ENCODE measurements at places on chromosomes 4 and X.
A peak's percentile ranks its signal among the peaks of the same experiment; 100 is the strongest.

- peak; percentile 86 for DNase-seq
Observed at GRCh38 chr4:153221783-153222706, 17.8 kb downstream of the TRIM2 start.

DNA sequence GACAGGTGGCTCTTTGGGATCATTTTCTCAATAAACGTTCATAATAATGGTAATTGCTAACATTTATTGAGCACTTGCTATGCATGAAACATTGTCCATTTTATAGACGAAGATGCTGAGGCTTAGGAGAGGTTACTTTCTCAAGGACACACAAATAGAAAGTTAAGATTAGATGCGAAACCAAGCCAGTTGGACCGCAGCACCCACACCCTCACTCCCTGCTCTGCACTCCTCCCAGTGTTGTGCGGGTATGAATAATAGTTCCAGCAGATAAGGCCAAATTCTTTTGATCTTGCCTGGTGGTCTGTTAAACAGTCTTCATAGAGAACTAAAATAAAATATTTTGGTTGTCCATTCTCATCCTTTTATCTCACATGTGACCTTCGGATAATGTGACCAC lies 85.0 kb upstream of the BEND4 start:
- no peak for DNase-seq

DNA sequence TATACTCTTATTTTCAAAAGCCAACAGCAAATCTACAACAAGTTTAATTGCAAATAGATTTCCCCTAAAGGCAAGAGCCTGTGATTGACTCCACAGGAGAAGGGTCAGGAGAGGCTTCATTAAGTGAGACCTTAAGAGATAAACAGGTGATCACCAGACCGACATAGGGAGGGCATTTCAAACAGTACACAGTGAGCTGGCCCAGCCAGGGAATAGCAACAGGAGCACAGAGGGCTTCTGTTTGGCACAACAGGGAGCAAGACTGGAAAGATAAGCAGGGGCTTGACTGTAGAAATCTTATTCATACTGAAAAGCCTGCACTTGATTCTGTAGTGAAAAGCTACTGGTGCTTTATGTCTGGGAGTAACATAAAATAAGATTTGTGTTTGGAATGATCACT lies 3.9 kb downstream of the RUFY3 start:
- no peak for DNase-seq

GRCh38 chr4:183098019-183098722 lies 886 bp upstream of the WWC2 start:
- DNase-seq: peak; percentile 65

- DNase-seq: no peak
Observed at GRCh38 chr4:13162886-13163285, 321.3 kb downstream of the RAB28 start.

DNA sequence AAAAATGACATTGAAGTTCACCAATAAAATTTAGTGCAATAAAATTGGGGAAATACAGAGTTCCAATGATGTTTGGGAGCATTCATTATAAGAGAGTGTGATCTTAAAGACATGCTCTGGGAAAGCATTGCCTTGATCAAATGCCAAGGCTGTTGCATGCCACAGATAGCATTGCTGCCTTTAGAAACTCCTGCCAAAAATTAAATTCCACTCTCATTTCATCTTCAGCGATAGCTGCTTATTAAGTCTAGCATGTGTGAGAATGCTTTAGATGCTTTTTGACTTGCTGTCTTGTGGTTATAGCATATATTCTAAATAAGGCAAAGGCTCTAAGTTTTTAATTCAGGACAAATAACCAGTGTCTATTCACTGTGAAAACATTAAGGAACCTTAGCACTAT lies 49.3 kb downstream of the NPNT start:
- DNase-seq: no peak

DNA sequence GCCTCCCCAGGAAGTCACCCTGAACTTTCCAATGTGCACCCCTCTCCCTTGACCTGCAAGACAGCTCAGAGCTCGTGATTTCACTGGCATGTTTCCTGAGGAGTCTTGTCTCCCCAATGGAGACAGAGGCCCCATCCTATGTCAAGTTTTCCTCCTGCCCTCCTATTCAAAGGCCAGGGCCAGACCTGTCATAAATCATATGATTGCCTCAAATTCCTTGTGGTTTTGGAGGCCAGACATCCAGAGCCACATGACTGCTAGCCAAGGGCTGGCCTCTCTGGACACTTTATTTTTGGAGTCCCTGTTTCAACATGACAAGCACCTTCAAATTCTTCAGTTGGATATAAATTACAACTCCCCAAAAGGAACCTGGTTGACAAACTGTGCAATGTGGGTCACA lies 76.0 kb upstream of the TFDP3 start:
- peak; percentile 23 for DNase-seq

- peak; percentile 83 for DNase-seq
Observed at GRCh38 chr4:8409264-8410065, 31.1 kb downstream of the ACOX3 start.

- DNase-seq: no peak
Observed at GRCh38 chrX:45068569-45068968, 132.1 kb downstream of the DIPK2B start.

DNA sequence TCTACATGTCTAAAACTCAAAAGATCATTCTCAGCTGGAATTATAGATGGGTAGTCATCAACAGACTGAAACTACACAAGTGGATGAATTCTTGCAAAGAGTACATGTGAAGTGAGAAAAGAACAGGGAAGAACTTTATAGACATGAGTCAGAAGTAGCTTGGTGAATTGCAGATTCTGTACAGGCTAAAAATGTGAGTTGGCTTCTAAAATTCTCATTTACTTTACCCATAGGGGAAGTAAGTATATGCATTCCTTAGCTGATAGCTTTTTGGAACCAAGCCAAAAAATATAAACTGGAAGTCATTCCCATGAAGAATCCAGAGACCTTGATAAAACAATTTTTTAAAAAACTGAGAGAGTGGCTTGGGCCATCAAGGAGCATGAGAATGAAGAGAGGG lies 584.2 kb upstream of the FTHL17 start:
- no peak for DNase-seq

DNA sequence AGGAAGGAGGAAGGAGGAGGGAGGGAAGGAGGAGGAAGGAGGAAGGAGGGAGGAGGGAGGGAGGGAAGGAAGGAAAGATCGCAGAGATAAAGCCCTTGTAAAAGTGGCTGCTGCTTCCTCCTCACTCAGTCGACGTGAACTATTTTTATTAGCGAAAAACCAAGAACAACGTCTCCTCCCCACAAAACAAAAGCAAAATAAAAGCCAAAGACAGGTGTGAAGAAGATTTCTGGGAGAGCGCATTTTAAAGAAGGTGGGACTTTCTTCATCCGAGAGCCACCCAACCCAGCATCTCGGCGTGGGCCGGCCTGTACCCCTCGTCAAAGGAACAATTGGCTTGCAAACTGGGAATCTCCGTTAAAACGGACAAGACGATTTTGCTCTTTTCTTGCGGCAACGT lies 40.7 kb upstream of the ASMTL start:
- DNase-seq: no peak

DNA sequence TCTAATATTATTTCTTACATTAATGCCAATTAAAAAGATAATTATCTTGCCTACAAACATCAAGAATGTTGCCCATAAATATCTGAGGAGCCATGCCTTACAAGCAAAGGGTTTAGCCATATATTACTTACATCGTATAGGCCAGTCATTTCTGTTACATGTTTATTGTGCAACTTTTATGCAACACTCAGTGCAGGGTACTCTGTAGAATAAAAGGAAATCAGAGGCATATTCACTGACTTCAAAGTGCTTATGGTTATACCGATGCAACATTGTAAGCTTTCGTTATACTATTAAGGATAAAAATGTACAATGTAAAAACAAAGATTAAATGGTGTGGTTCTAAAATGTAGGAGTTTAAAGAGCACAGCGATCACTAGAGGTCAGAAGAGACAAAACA lies 315.9 kb downstream of the PCDH10 start:
- DNase-seq: no peak

DNA sequence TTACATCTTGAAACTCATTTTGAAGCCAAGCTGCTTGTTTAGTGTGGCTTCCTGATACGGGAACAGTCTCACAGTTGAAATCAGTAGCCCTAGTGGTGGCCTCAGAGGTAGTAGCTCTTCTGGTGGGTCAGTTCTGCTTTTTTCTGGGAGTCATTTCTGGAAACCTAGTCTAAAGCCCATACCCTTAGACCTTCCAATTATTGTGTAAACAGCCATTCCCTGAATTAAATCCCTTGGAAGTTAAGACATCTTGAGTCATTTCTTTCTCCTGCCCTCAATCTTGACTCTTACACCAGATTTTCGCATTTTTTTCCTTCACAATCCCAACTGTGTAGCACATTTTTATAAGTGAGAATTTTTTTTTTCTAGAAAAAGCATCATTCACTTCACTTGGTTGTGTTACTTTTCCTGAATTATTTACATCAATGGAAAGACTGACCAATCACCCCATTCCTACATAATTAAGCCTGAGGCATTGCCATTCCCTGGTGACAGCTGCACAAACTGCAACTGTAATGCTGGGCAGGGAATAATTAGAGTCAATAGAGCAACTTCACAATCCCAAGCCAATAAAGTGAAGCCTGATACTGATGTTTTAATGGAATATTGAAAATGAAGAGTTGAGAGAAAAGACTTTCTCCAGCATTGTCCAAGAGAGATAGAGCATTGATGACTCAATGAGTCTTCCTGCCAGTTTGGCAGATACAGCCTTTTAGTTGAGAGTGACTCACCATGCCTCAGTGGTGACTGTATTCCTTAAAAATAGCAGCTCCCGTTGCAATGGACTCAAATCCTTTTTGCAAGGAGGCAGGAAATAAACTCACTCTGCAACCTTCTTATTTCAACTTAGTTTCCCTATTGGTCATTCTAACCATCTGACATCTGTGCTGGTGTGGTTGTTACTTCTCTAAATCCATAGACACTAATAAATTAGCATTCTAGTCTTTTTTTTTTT lies 13.0 kb upstream of the SEPSECS start:
- peak; percentile 52 for DNase-seq

DNA sequence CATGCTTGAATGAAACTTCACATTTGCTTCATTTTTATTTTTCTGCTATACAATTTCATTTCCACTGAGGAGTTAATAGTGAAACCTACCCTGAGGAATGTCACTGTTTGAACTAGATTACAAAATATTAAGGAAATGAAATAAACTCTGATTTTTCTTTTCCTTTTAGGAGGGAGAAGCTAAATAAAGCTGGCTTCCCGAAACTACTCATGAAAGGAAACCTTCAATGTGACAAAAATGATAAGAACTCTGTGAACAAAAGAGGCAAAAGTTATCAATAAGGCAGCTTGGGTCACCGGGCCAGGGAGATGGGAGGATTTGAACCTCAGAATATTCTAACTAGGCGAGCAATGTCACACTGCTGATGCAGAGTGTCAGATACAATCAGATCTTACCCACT lies 185.2 kb downstream of the APBB2 start:
- no peak for DNase-seq

DNA sequence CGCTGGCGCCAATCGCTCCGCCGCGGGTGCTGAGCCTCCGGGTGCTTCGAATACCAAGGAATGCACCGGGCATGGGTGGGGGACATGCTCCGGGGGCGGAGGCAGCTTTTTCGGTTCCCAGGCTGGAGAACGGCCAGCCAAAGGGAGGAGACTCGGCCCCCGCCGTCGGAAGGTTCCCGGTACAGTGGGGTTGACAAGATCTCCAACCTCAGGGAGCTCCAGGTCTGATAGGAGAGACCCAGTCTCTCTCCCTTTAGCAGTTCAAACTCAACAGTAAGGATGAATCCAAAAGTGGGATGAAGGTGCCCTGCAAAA lies 29.1 kb upstream of the BCORL1 start:
- DNase-seq: no peak

DNA sequence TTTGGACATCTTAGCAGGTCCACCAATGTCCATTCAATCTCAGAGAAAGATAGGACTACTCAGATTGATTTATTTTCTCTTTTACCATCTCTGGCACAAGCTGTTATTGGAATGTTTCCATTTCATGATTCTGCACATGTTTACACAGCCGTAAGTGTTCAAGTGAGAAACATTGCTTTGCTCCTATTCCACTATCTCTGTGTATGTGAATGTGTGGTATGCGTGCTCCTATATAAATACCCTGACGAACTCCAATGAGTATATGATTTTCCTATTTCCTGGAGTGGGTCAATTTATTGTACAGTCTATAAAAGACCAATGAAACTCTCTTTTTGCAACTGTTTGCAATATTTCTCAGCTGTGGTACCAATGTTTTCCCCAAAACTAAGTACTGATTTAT lies 221.0 kb upstream of the GALNT7 start:
- no peak for DNase-seq

DNA sequence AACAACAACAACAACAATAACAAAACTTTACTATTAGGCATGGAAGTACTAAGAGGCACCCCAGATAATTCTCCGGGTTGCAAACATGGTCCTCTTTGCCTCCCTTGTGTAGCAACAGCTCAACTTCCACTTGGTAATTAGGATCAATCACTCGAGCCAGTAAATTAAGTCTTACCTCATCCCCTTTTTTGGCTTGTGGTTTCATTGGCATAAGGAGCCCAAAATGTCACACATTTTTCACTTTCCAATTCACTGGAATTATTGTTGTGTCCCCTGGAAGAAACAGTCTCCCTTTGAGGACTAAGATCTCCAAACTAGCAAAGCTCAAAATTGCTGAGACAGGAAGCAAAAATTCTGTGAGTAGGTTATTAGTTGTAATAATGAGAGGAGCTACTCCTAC lies 49.2 kb upstream of the HSD17B10 start:
- DNase-seq: no peak

DNA sequence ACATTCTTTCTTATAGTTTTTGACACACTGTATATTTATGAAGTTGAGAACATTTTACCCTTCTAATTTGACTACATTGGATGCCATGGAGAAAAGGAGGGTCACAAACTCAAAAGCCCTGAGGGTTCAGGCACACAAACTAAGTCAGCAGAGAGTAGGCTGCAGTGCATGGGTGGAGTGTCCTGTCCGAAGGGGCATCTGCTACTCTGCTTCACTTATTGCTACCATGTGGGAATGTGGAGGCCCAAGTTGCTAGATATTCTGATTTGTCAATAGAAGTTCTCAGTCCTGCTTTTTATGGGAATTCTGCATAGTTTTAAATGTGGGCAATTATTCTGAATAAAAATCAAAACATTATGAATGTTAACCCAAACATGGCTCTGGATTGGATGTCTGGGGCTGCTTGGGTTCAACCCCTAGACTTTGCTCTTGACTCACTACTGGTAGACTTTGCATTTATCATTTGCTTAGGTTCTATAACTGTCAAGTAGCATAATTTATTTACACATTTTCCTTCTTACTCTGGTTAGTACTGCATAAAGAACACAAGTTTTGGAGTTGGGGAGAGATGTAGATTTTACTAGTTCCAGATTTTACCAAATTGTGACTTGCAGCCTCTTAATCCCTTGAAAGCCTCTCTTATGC lies 255.1 kb downstream of the SPRY1 start:
- DNase-seq: no peak

GRCh38 chrX:15299941-15300851 lies 15.2 kb downstream of the ASB11 start:
- no peak for DNase-seq

- no peak for DNase-seq
Observed at GRCh38 chrX:8548446-8548845, 83.8 kb downstream of the VCX3B start.

Data from femur (tissue), 1 donor.